ENCODE measurements at places on chromosomes 5 and 9. TPM values are rescaled to one million over a fixed set of nuclear protein-coding genes. Genes with fewer than 3 reads are reported as not detected.

DNA sequence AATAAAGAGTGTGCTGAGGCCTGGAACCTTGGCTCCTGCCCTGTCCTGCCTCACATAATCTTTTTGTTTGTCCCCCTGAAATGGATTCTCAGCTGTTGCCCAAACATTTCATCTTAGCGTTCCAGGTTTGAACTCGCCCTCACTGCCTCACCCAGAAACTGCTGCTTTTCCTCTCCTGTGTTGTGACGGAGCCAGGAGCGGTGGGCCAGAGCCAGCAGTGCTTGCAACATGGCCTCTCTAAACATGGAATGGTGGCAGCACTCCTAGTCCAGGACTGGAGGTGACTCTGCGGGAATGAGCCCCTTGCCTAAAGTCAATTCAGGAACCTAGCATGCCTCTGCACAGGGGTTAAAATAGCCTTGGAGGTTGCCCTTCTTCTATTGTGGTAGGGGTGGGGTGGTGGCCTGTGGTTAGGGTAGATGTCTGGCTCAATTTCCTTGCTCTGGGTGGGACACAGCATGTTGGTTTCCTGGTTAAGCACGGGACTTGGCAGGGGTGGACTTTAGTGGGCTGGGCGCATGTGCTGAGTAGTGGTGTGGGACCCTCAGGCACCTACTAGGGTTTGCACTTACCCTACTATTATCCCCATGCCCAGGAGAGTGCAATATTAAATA, 101.6 kb downstream of the SLC25A46 start:
- no peaks in the 10 kb centered on the region for H3K4me1 ChIP-seq
- H3K4me3 ChIP-seq = no peak overlapping the region
- peak; percentile 9 for DNase-seq
- no peaks in the 10 kb centered on the region for H3K27me3 ChIP-seq
- no peak overlapping the region for H3K27ac ChIP-seq
- H3K36me3 ChIP-seq = no peaks in the 10 kb centered on the region

- no peaks in the 10 kb centered on the region for H3K27me3 ChIP-seq
- H3K4me3 ChIP-seq = no peak overlapping the region
- no peaks in the 10 kb centered on the region for H3K36me3 ChIP-seq
- H3K27ac ChIP-seq = no peak overlapping the region
- H3K4me1 ChIP-seq = no peaks in the 10 kb centered on the region
Measured at GRCh38 chr9:79880626-79881025, 308.9 kb downstream of the TLE4 start.

GRCh38 chr5:81838307-81838906, 87.5 kb upstream of the SSBP2 start:
- no peak for DNase-seq
- H3K4me3 ChIP-seq = no peak overlapping the region
- H3K4me1 ChIP-seq = peaks cover 4% of the 10 kb centered on the region
- no peak overlapping the region for H3K27ac ChIP-seq
- H3K27me3 ChIP-seq = no peaks in the 10 kb centered on the region

GRCh38 chr9:91331849-91332248, 29.9 kb downstream of the AUH start:
- H3K36me3 ChIP-seq = peaks cover 9% of the 10 kb centered on the region
- H3K27ac ChIP-seq = no peak overlapping the region
- DNase-seq = no peak

DNA sequence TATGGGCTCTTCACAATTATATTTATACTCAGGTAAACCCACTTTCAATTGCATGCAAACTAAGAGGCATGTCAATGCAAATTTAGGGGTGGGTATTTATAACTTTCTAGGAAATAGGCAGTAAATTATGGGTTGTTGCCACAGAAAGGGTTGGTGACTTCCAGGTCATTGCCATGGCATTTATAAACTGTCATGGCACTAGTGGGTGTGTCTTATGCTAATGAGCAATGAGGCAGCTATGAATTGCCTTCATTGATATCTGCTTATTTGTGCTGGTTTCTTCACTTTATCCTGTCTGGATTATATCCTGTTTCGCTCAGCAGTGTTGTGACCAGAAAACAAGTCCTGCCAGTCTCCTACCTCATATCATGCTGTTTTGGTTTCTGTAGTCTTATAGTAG, 597.3 kb upstream of the DAB2 start:
- H3K4me1 ChIP-seq = no peaks in the 10 kb centered on the region
- H3K27ac ChIP-seq = no peak overlapping the region

GRCh38 chr9:114367366-114367765, 20.4 kb downstream of the AKNA start:
- H3K36me3 ChIP-seq = peaks cover 48% of the 10 kb centered on the region
- H3K4me1 ChIP-seq = peaks cover 11% of the 10 kb centered on the region
- H3K27me3 ChIP-seq = no peaks in the 10 kb centered on the region
- no peak overlapping the region for H3K27ac ChIP-seq
- H3K4me3 ChIP-seq = no peak overlapping the region
- no peak for DNase-seq

Gene PCDHGC5
- 2.9 TPM for total RNA-seq

Gene ADAMTSL2
- total RNA-seq = 3.1 TPM

Measured in heart right ventricle (tissue), 16 donors.